ENCODE measurements at places on chromosomes 12 and 14. TPM values are rescaled to one million over a fixed set of nuclear protein-coding genes. Genes with fewer than 3 reads are reported as not detected.

Gene CLMN
- 0.33 TPM for total RNA-seq

DNA sequence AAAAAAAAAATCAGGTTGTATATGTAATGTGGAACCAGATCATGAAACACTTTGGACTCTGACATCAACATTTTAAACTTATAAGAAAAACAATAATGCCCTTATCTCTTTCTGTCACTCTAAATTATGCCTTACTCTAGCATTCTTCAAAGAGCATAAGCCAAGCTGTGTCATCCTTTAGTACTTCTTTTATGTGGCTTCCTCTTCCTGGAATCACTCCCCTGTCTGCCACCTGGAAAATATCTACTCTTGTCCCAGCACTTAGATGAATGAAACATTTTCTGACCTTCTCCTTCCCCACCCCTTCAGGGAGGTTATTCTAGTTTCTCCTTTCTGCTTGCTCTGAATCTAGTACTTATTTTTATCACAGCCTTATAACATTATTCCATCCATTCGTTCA lies 101.2 kb downstream of the CNTN1 start:
- no peak for DNase-seq

DNA sequence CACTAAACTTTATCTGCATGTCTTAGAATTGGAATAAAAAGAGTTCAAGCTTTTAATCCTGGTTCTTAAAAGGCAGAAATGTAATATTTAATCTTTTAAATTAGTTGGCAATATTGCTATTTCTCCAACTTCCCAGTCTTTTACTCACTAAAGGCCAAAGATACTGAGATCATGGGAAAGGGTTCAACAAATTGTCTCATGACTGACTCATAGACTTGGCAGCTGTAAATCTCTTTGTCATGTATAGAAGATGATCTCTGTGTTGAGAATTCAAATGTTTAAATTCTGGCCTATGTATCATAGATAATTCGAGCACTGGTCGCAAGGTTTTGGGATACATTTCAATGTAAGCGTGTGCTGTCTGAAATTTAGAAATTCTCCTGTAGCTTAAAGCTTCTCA lies 40.1 kb upstream of the STRAP start:
- DNase-seq: no peak

GRCh38 chr12:121797937-121798786 lies 4.7 kb upstream of the RHOF start:
- DNase-seq: no peak

GRCh38 chr14:79575032-79575431 lies 636.3 kb downstream of the DIO2 start:
- DNase-seq: no peak

DNA sequence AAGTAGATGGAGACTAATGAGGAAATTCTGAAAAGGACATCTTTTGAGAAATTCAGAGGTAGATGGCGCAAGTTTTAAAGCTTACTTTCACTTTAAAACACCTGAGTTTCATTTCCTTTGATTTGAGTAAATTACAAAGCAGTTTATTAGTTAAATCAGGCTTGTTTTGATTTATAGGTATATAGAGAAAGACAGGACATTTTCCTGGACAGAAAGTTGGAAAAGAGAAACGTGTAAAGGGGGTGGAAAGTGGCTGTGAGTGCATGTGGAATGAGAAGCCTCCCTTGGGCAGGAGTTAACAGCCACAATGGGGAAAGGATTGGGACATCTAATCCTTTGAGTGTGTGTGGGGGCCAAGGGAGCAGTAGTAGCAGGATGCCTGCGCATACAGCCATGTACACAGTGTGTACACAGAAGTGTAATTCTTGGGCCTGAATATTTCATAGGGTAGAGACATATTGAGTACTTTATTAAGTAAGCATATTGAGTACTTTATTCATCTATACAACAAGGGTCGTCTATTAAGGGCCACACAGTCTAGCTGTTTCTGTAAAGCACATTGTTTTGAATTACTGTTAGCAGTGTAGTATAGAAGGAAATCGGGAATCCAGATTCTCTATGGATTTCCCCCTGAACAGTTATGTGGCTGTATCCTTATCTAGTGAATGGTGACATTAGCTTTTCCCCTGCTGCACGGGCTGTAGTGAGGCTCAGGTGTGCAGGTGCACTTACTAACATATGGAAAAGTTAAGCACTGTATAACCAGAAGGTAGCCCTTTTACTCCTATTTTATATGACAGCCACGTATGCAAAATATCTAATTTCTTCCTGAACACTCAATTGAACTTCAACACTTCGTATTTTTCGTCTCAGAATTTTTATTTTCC lies 19.1 kb downstream of the MARK3 start:
- DNase-seq: no peak

Gene FAIM2
- 0.78 TPM for total RNA-seq

Gene CFAP73
- total RNA-seq: 0.28 TPM

GRCh38 chr14:102235275-102235897 lies 69.6 kb downstream of the MOK start:
- DNase-seq: peak; percentile 75

DNA sequence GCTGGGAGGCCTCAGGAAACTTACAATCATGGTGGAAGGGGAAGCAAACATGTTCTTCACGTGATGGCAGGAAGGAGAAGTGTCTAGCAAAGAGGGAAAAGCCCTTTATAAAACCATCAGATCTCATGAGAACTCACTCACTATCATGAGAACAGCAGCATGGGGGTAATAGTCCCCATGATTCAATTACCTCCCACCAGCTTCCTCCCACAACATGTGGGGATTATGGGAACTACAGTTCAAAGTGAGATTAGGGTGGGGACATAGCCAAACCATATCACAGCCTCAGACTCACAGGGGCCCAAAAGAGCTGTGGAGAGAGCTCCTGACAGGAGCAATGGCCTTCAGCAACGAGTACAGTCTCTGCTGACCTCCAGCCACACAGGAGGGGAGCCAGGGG lies 151.4 kb downstream of the GXYLT1 start:
- DNase-seq: no peak

DNA sequence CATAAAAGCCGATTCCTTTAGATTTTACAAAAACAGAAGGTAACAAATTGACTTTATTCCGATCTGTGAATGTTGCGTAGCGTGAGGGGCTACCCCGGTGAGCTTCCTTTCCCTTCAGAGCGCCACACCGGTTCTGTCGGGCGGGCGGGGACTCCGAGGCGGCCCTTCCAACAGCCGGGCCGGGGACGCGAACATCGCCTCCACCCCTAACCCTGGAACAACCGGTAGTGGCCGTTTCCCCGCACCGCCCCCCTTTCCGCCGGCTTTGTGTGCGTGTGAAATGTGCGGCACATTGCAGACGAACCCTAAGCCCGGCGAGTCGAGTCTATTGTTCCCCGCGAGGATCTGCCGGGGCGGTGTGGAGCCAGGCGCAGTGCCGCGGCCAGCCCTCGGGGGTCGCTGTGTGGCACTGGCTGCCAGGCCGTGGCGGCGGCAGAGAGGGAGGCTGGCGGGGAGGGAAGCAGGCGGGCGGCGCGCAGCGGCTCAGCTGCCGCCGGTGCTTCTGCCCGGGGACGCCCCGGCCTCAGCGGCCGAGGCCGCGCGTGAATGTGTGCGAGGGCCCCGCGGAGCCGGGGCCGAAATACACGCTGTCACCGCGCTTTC lies 775 bp upstream of the ARID2 start:
- peak; percentile 98 for DNase-seq

DNA sequence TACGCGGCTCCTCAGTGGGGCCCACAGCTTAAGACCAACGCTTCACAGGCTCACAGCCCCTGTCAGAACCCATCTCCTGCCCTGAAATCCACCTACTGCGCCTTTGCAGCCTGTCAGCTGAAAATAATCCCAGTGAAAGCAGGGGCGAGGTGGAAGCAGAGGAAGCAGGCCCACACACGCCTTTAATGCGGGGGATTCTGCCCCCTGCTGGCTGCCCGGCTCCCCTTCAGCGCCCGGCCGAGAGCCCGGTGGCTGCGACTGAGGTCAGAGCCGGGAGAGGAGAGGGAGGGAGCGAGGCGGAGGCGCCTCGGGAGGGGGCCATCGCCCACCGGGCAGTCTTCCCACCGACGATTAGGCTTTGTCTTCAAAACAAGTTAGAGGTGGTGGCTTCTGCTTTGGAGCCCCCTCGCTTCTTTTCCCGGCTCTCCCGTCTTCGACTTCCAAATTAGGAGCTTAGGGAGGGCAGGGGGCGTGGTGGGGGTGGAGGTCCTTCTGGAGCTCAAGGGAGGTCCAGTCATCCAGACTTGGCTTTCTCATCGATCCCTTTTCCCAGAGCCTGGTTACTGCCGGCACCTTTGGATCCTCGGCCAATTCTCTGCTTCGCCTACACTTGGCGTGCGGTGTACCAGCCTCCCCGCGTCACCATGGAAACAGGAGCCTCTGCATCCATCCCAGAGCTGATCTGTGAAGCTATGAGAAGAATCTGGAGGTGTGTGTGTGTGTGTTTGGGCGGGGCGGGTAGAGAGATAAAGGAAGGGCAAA lies 25.2 kb upstream of the RND1 start:
- DNase-seq: peak; percentile 80

Gene SLC6A12
- not detected for total RNA-seq

Gene CNTN1
- not detected for total RNA-seq

- DNase-seq: no peak
Observed at GRCh38 chr12:27334042-27334720, 1.5 kb downstream of the BMAL2 start.

Gene TCL1B
- total RNA-seq: not detected

- no peak for DNase-seq
Observed at GRCh38 chr12:77104792-77105191, 39.4 kb upstream of the E2F7 start.

Gene GLIPR1L1
- total RNA-seq: not detected

- DNase-seq: no peak
Observed at GRCh38 chr12:22874151-22874550, 249.2 kb downstream of the ETNK1 start.

DNA sequence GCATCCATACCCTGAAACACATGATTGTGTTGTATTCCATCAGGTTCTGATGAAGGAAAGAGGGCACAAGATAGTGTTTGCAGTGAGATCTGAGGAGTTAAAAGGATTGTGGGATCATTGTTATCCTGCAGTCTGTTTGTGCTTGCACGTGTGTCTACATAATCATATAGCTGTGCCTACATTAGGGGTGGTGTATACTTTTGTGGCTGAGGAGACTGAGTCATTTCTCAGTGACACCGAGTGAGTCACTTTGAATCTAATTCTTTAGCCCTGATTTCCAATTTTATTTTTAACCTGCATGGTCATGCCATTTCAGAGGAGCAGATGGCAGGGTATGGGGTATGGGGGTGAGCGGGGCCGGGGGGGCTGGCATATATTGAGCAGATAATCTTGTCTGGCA lies 133.2 kb downstream of the ANO4 start:
- DNase-seq: no peak

GRCh38 chr14:102182936-102183619 lies 43.4 kb downstream of the WDR20 start:
- DNase-seq: no peak

Gene MYF6
- total RNA-seq: not detected

Gene SERPINA3
- total RNA-seq: not detected

Gene RIPK3
- total RNA-seq: 37.3 TPM

Gene PROX2
- not detected for total RNA-seq

DNA sequence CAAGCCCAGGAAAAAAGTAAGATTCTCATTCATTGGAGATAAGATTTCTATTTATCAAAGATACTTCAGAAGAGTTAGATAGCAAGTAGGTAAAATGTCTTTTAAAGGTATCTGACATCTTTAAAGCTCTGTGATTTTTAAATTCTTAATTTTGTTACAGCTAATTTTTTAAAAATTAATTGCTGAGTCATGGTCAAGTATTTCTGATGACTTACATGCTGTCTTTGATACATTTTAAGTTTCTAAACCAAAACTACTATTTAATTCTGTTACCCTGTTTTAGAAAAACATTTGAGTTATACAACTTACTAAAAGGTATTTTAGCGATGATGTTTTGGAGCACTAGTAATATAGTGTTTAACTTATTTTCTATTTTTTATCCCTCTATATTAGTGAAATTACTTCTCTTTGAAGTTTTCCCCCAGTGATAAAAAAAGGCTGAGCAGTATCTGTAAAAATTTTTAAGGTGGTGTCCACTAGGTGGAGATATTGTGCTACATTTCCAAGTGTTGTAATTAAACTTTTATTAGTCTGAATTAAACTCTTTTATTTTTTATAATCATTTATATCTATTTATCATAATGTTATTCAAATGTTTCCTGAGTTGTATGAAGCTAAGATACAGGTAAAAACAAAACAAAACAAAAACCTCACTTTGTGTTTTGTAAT lies 11.5 kb downstream of the ALG10 start:
- no peak for DNase-seq

DNA sequence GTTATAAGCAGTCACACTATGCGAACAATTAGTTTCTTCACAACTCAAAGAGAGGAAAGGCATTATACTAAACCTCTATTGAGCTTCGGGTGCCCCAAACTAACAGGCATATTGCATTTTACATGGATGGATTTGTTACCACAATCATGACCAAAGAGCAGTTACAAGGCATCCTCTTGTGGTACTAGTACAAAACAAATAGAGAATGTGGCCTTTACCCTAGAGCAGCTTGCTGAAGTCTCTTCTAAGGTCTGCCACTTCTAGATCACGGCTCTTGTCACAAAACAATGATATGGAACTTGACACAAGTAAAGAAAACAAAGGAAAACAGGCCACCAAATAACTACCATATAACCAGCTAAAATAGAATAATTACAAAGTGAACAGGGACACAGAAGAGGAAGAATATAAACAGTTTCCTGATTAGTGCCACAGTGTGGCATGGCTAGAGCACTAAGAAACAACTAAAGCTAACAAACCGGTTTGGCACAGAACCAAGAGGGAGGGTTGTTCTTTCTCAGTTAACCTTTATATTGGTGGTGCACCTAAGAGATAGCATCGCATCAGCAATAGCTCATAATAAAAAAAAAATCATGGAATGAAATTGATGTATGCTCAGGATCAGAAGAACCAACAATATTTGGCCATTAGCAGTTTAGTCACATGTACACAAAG lies 209.7 kb upstream of the ATP2B1 start:
- DNase-seq: no peak

Gene SCNN1A
- 0.78 TPM for total RNA-seq

GRCh38 chr12:14326699-14327098 lies 38.8 kb upstream of the ATF7IP start:
- DNase-seq: no peak

- DNase-seq: no peak
Observed at GRCh38 chr12:82517027-82517426, 158.7 kb downstream of the METTL25 start.

Gene GAS2L3
- total RNA-seq: 4.2 TPM

Gene RND1
- total RNA-seq: 2.6 TPM

- no peak for DNase-seq
Observed at GRCh38 chr14:101001311-101002069, 98.0 kb upstream of the RTL1 start.

- no peak for DNase-seq
Observed at GRCh38 chr14:39217214-39217879, 16.4 kb upstream of the MIA2 start.

Gene KCNH3
- 0.58 TPM for total RNA-seq

- DNase-seq: no peak
Observed at GRCh38 chr12:114943601-114944000, 259.6 kb upstream of the TBX3 start.

DNA sequence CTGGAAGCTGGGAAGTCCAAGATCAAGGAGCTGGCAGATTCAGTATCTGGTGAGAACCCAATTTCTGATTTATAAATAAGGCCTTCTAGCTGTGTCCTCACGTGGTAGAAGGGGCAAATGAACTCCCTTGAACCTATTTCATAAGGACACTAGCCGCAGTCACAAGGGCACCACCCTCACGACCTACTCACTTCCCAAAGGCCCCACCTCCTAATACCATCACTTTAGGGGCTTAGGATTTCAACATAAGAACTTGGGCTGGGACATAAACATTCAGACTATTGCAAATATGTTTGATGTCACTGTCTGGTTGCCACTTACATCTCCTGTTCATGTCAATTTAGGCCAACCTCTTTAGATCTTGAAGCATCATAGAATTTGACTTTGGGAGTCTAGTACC lies 10.8 kb upstream of the CNIH1 start:
- DNase-seq: no peak

All from activated CD4-positive, alpha-beta memory T cell treated with anti-CD3 and anti-CD28 coated beads, Interleukin-2, amount 10 ng/mL, durations not matched to agents 7 days and 5 days (primary cell).